Stimulated activated CD8-positive, alpha-beta memory T cell treated with anti-CD3 and anti-CD28 coated beads, Interleukin-7, amount 100 ng/mL, for 4 hours (primary cell): ENCODE measurements at places on chromosomes 12 and 14.

GRCh38 chr12:45655743-45656142, 73.8 kb upstream of the ARID2 start:
- DNase-seq, result no peak

- no peak for DNase-seq
These were observed 174.8 kb upstream of the RTL1 start for GRCh38 chr14:101078170-101078891.

GRCh38 chr12:107564946-107565345, 120.7 kb upstream of the PWP1 start:
- DNase-seq, result no peak

- DNase-seq, result no peak
These were observed 56.1 kb downstream of the BTG1 start for GRCh38 chr12:92089559-92089958.

DNA sequence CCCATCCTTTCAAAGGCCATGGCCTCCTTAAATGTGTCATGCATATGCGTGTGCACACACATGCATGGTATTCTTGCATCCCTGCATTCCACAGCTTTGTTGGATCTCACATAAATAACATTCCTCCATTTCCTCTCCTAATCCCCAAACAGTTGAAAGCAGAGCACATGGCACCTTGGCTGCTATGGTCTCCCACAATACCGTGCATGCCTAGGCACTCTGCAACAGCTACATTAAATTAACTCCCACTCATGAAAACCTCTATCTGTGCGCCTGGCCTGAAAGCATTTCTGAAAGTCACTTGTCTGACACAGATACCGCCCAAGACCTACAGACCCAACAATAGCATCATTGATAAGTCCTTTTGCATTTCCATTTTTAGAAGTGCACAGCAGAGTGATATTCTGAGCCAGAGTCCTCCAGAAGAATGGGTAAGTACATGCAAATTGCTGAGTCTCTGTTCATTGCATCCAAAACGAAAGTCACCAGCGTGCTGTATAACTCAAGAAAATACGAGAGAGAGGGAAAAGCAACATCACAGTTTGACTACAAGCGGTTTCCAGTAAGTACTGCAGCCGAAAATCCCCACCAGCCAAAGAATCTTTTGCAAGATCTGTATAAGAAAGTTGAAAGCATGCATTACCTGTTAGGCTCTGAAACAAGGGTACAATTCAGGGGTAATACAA, 436 bp downstream of the ASB2 start:
- DNase-seq, result no peak
